Cortex of kidney (tissue), 1 donor: ENCODE measurements at places on chromosomes 1 and 21.

DNA sequence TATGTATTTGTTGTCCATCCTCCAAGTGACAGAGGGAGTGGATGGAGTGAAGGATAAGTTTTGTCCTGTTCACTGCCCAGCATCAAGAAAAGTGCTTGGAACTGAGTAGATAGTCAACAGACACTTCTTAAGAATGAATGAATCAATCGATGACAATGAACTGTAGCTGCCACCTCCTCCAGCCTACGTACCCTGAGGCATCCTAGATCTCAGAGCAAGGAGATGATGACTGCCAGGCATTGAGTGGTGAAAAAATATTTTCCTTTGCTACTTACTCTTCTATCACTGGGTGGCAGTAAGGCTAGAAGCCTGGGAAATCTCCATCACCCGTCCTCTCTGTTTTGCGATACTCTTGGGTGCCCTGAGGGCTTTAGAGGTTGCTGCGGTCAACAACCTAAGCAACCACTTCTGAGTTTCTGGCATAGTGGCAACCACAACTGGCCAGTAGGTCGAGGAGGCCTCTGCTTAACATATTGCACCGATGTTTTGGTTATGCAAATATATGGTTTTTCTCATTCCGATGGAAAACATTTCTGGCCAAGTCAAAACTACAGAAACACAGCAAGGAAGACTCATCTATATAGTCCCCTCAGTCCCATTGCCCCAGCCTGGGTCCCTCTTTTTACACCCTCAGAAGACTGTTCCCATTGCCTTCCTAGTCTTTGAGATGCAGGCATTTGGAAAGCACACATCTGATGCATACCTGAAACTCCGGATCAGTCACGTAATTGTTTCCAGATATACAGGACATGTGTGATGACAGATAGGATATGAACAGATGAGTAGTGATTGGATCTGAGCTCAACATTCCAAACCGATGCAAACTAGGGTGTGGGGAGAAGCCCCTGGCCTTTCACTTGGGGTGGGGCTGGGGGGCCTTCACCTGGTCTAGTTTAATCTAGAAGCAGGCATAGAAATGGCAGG, 136.8 kb downstream of the RUNX1 start:
- DNase-seq: no peak

DNA sequence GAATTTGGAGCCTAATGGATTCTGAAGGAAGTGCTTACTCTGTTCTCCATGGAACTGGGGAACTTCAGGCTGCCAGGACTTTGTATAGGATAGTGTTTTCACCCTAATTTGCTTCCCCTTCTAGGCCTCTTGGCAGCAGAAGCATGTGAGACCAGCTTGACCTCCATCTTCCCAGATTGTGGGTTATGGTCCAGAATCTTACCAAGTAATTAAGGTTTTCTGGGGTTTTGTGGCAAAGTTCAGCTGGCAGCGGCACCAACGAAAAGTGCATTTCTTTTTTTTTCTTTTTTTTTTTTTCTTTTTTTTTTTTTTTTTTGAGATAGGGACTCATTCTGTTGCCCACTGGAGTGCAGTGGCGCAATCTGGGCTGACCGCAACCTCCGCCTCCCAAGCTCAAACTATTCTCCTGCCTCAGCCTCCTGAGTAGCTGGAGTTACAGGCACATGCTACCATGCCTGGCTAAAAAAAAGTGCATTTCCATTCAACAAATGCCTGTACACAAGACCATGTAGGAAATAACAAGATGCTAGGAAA, 3.4 kb upstream of the BMP8A start:
- no peak for DNase-seq

GRCh38 chr21:31915566-31915965, 42.7 kb downstream of the HUNK start:
- no peak for DNase-seq

DNA sequence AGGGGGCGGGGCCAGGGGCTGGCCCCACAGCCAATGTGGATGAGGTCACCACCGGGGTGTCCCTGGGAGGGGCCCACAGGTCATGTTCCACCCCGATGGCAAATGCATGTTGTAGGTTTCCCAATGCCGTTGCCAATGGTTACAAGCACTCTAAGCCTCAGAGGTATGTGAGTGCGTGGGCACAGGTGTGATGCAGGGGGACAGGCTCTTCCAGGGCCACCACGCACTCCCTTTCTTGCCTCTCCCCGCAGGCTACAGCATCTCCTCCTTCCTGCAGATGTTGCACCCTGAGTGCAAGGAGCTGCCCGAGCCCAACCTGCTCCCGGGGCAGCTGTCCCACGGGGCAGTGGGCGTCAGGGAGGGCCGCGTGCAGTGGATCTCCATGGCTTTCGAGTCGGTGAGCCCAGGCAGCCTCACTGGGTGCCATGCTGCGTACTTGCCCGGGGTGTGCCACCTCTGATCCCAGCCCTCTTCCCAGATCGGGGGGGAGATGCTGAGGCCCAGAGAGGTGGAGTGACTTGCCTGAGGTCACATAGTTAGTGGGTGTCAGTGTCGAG, 52.4 kb downstream of the DISP3 start:
- no peak for DNase-seq

DNA sequence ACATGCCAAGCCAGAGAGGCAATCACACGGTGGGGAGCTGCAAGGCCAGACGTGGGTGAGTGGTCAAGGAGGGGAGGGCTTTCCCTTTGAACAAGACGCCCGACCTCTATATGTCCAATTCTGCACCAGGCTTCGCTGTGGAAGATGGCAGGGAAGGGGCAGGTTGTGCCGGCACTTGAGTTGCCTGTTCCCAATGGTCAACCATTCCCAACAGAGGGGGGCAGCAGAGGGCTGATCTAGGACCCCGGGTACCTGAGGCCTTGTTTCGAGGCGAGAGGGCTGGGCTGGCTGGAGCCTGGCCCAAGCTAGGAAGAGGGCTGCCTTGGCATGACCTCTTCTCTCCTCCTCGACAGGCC, 64.9 kb downstream of the TMEM53 start:
- no peak for DNase-seq

- DNase-seq: no peak
These were observed 16.4 kb downstream of the TP73 start for GRCh38 chr1:3668585-3669300.

DNA sequence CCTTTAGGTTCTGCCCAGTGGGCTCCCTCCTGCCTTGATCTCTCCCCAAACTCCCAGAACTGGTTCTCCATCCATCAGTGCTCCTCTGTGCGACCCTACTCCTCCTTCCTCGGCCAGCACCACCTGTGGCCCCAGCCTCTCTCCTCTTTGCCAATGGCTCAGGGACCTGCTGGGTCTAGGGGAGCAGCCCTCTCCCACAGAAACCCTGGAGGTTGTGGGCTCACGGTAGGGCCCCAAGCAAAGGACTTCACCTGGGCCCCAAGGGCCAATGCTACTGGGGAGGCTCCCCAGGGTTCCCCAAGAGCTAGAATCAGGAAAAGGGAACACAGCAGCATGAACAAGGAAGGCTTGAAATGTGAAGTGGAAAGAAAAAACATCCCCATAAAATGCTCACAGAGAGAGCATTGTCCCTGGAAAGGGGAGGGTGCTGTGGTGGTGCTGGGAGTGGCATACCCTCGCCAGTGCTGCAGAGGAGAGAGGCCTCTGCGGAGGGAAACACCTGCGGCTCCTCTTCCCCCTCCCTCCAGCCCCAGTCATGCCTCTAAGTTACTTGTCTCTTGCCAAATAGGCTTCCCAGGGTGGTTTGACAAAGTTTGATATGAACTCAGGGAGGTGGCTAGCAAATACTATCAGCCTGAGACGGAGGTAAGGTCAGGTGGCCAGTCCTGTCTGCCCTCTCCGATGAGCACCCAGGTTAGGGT, 2.5 kb downstream of the TMEM63A start:
- DNase-seq: no peak

- no peak for DNase-seq
These were observed 71.8 kb downstream of the IER5 start for GRCh38 chr1:181160322-181160721.

- no peak for DNase-seq
These were observed 84.7 kb downstream of the NDUFS5 start for GRCh38 chr1:39110882-39111281.

GRCh38 chr1:22139066-22139594, 3.8 kb downstream of the WNT4 start:
- DNase-seq: no peak

- no peak for DNase-seq
These were observed at the start of gene LAX1 for GRCh38 chr1:203765029-203765837. TSS of gene LAX1 (plus strand) at chr1:203765183. CDS start at chr1:203765566, 383 bp downstream.

- DNase-seq: no peak
These were observed 110.3 kb upstream of the PALMD start for GRCh38 chr1:99535470-99536164.

- DNase-seq: no peak
These were observed 59.3 kb downstream of the PACC1 start for GRCh38 chr1:212355230-212355969.

- DNase-seq: no peak
These were observed 1557.9 kb downstream of the PLA2G4A start for GRCh38 chr1:188386666-188387065.

DNA sequence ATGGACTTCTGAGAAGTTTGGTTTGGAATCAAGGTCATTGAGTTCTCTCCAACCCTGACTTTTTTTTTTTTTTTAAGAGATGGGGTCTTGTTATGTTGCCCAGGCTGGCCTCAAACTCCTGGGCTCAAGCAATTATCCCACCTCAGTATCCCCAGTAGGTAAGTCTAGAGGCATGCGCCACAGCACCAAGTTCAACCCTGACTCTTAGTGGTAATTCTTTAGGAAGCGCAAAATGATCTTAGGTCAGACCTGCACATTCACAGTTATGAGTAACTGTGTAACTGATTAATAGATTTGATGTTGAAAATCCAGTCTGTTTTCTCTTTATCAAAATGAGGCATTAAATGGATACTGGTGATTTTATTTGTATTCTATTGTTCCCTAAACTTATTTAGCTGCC, 95.9 kb downstream of the GREM2 start:
- DNase-seq: no peak

DNA sequence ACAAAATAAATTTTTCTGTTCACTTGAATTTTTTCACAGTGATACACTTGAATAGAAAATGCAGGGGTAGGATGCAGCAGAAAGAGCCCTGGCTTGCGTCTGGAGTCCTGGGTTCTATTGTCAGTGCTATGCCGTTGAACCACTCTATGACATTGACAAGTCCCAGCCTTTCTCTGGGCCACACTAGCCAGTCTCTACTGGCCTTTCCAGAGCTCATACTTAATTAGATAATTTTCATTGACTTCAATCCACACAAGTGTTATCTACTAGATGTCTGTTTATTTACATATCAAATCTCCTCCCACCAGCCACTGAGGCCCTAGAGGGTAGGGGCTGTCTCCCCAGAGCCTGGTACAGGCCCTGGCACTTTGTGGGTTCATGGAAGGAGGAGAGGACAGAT, 15.5 kb upstream of the CELA3B start:
- no peak for DNase-seq

DNA sequence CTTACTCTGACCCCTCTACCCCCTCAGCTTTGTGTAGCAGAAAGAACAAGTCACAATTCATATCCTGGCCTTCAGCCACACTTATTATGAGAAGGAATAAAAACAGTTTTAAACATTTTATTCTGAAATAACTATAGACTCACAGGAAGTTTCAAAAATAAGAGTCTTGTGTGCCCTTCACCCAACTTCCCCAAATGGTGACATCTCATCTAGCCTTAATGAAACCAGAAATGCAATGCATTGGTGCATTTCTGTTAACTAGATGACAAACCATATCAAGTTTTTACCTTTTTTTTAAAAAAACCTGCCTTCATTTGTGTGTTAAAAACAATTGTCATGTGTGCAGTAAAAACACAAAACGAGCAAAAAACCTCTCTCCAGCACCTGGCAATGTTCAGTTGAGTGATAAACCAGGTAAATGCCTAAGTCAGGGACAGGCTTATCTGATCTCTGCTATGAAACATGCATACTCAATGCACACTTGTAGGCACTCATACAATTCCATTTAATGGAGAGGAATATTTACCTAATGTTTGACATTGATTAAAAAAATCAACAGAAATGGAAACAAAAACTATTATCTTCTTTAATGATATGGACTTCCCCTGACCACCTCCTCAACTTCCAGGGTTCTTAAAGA, 51.5 kb downstream of the SH3BGR start:
- no peak for DNase-seq

DNA sequence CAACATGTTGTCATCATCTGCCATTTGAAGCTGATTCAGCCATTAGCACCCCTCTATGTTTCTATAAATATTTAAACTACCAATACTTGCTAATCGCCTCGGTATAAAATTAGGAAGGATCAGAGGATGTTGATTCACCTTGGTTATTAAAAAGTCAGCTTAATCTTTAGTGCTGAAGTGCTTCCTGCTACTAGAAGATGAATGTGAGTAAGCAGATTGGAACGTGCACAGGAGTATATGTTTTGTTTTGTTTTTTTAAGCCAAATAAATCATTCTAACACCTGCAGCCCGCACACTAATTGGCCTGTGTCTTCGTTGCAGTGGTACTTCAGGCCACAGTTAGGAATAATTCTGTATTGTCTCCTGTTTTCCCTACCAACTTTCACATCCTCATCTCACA, 485.7 kb downstream of the AJAP1 start:
- no peak for DNase-seq

GRCh38 chr1:125118147-125118993, 3933.6 kb downstream of the SRGAP2C start:
- DNase-seq: no peak

GRCh38 chr1:18182398-18183160, 75.0 kb downstream of the IGSF21 start:
- DNase-seq: no peak

- DNase-seq: no peak
These were observed 55.2 kb downstream of the TENT5C start for GRCh38 chr1:117661027-117661426.

GRCh38 chr1:230255116-230255515, 171.0 kb downstream of the PGBD5 start:
- no peak for DNase-seq

GRCh38 chr21:43767984-43768867, 7.9 kb downstream of the CSTB start:
- no peak for DNase-seq
